Adrenal gland (tissue), 19 donors: ENCODE measurements at places on chromosomes 3 and 15. TPM values are rescaled to one million over a fixed set of nuclear protein-coding genes. Genes with fewer than 3 reads are reported as not detected.

AQP9 gene
- not detected for total RNA-seq

- DNase-seq, result peak; percentile 53
Observed at GRCh38 chr15:31200735-31201151, 99.2 kb upstream of the TRPM1 start.

GRCh38 chr3:20589275-20589674, 403.3 kb upstream of the SGO1 start:
- no peak for DNase-seq

DNA sequence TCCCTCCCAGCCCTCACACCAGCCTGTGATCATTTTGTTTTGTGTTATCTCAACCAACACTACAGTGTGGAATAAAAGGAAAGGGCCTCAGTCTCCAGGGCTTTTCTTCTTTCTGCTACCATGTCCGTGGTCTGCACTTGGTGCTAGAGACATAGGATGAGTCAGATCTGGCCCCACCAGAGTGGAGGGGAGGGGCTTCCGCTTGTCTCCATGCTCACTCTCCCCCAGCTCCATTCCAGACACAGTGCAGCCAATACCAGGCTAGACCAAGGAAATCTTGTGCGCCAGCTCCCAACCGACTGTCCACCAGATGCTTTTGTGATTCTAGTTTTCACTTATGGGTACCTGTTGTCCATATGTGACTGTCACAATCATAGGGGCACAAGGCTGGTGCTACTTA, 51.9 kb upstream of the TMEM115 start:
- DNase-seq, result no peak

GRCh38 chr3:76107935-76108570, 322.7 kb upstream of the ZNF717 start:
- peak; percentile 52 for DNase-seq

- DNase-seq, result peak; percentile 74
Observed at GRCh38 chr3:189710620-189711402, 79.6 kb downstream of the TP63 start.

- DNase-seq, result peak; percentile 61
Observed at GRCh38 chr15:78396976-78397375, 41.0 kb upstream of the IREB2 start.

- DNase-seq, result no peak
Observed at GRCh38 chr3:51176923-51177322, 208.2 kb upstream of the MANF start.

GRCh38 chr3:138835397-138835757, 649 bp upstream of the PIK3CB start:
- no peak for DNase-seq

DNA sequence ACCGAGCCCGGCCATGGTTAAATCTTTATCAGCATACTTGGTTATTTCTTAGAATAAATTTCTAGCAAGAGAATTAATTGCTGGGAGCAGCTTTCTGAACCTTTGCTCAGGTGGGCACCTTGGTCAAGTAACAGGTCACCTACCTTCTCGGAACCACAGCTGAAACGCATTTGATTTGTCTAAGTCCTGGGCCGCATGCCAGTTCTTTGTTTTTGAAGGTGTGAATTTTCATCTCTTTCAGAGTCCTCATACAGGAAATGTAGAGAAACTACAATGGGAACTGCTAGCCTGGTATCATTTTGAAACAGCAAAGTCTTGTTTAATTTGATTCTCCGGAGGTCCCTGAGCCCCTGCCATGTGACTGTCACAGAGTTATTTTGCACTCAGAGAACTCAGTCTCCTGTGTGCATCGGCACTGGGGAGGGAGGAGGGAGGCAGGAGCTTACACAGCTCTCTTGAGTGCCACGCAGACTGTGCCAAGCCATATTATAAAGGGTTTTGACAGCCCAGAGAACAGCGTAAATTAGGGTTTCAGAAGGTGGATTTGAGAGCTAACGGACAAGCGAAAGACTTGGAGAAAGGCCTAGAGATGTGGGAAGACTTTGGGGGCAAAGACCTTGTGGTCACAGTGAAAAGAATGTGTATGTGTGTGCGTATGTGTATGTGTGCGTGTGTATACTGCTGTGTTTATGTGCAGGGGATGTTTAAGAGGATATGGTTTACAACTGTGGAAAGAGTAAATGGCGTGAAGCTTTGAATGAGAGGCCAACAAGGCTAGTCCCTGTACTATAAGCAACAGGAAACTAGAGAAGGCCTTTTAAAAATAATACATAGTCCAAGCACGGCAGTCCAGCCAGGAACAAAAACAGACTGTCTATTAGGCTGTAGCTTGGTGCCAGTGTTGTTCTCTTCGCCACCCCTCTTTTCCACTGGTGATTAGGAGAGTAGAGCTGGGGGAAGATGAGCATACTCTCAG, 61.8 kb upstream of the ATP13A3 start:
- no peak for DNase-seq
